MV-4-11 (cell line): ENCODE measurements at places on chromosomes 2 and 18.

DNA sequence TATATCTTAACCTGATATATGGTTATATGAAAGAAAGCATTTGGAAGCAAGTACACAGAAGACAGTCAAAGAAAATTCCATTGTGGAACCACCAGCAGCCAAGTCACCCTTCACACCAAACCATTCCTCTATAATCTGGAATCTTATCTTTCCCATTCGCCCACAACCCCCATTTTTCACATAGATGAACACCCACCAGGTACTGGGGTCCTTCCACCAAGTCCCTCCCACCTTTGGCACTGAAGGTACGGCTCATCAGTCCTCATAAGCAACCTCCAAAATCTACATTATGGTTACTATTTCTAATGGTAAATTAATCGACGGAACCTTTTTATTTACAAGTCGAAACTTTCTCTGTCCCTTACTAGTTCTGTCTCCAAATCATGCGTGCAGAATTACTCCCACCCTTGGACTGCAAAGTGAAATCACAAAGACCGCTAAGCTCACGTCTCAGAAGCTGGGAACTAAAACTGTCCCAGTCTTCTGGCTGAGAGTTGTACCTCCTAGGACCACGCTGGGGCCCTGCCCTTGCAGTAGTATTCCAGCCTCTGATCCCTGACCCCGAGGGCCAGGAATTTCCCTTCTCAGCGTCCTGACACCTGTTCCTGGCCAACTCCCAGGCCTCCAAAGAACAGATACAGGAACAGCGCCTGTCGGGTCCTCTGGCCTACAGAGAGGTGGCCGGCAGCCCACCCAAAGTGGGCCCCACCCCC, 702 bp downstream of the OLA1 start:
- DNase-seq, result peak; percentile 32

DNA sequence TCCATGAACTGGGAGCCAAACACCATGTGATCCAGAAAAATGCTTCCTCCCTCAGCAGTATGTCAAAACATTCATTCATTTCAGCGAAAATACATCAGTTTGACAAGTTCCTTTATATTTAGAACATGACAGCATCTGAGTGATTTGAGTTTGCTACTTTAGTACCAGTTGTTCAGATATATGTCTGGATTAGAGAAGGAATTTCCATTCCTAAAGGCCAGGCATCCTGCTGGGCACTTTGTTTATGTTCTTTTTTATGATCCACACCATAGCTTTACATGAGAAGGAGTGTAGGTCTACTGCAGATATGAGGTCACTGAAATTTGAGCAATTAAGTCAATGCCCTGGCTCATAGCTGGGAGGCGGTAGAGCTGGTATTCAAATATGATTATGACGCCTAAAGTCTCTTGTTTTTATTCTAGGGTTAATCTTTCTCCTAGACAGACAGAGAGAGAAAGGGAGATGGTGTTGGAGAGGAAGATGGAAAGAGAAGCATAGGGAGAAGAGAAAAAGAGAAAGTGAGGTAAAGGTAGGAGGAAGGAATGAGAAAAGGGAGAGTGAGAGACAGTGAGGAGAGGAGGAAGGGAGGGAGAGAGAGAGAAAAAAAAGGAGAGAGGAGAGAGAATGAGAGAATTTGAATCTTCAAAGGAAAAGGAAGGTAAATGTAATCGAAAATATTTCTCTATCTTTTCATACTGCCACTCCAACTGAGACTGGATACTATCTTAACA, 839.5 kb upstream of the FANCL start:
- no peak for DNase-seq

DNA sequence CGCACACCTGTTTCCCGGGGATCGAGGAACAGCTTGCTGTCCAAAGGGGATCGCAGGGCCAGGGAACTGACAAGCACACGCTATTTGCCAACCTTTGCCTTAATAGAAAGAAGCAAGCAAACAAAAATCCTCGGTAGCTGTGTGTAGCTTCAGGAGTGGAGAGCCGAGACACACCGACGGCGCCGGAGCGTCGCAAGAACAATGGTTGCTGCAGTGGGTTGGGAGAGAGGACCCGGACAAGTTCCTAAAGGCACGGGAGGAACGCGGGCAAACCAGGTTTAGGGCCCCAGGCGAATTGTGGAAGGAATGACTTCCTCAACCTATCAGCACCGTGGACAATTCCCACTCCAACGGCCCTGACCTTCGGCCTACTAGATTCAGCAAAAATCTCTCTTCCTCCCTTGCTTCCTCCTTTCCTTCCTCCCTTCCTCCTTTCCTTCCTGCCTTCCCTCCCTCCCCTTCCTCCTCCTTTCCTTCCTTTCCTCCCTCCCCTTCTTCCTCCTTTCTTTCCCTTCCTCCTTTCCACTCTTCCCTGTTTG, 4.9 kb upstream of the NEUROD1 start:
- DNase-seq, result peak; percentile 6

DNA sequence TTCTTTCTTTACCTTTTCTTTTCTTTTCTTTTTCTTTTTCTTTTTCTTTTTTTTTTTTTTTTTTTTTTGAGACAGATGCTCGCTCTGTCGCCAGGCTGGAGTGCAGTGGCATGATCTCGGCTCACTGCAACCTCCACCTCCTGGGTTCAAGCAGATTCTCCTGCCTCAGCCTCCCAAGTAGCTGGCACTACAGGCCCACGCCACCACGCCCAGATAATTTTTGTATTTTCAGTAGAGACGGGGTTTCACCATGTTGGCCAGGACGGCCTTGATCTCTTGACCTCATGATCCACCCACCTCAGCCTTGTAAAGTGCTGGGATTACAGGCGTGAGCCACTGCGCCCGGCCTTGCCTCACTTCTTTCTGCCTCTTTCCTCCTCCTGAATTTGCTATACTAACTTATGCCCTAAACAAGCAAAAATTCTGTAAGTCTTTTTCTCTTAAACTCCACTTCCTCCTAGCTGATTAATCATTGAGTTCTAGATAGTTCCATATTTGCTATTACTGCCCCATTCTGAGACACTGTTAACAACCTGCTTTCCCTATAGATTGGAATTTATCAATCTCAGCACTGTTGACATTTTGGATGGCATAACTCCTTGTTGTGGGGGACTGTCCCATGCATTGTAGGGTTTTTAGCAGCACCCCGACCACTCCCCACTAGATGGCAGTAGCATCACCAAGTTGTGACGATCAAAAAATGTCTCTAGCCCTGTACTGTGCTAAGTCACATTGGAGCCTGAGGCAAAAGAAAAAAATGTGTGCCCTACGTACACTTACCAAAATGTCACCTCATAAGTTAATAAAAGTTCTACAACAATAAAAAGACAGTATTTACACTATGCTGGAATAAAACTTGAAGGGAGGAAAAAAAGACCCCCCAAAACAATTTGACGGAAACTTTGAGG, 16.4 kb upstream of the THADA start:
- DNase-seq, result peak; percentile 65

- no peak for DNase-seq
Observed at GRCh38 chr2:147373800-147374422, 470.9 kb upstream of the ACVR2A start.

DNA sequence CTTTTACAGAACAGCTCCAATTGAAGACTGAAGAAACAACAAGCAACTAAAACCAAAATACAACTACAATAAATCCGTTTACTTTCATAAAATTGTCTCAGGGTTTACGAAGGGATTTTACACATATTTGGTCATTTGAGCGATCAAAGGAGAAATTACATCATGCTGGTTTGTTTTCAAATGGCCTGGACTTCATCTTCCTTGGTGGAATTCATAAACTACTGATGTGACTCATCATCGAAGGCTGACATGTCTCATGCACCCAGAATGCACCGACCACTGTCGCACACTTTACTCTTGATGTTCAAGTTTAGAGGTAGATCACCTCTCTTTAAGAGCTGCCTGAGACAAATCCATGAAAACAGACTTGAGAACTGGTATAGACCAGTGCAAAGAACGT, 25.6 kb upstream of the PMAIP1 start:
- peak; percentile 33 for DNase-seq

DNA sequence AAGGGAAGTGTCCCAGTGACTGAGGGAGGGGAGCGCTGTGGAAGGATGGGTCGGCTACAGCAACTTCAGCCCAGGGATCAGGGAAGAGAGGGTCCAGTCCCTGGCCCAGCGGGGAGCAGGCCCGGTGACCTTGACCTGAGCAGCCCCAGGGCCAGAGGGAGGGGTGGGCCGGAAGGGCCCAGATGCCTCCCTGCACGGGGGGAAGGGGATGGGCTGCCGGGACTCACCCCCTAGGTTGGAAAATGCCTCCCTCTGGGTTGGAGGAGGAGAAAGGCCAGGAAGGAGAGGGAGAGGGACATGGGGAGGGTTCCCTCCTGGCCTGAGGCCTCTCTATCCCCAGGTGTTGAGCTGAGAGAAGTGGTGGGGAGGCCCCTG, 19.8 kb downstream of the GPC1 start:
- no peak for DNase-seq

DNA sequence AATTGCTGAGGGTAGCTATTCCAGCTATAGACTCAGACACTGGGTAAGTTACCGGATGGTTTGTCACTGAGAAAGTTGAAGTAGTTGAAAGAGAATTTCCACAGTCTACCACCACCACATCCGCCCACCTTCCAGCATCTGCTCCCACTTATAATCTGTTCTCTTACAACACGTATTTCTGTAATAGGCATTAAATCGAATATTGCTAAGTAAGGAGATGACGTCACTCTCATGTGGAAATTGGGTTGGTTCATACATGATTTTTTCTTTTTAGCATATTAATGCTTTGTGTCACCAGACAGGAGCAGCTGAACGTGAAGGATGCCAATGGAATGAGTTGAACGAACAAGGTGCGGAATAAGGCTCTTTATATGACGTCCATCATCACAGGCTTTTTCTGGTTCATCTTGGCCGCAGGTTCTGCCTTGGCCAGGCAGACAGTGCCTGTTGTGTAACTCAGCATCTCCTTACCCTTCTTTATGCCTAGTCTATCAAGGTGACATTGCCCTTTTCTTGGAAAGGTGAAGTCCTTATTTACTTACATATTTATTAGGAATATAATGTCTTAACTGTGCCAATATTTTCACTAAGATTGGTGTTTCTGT, 45.9 kb downstream of the THUMPD2 start:
- DNase-seq, result no peak

GRCh38 chr2:8550937-8551621, 130.8 kb upstream of the ID2 start:
- no peak for DNase-seq
